ENCODE measurements at places on chromosomes 3 and 15.

DNA sequence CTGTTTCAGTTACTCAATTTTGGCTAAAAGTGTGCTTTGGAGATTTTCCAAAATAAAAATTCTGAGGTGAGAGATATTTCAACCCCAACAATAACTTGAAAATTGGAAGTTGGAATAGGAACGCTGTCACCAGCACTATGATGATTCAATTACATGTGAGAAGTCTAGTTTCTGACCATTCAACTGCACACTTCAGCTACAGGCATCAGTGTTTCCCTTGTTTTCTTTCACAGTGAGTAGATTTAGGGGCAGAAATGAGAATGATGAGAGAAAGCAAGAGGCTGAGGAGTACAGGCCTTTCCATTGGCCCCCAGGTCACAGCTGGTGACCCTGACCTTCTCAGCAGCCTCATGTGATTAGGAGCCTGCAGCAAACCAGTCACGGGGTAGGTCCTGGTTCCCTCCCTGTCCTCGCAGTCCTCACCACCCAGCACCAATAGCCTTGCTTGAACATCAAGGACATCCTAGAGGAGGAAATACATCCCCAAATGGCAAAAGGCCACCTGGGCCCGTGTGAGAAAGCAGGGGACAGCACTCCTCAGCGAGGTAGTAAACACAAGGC is 10.0 kb upstream of the FILIP1L start:
- DNase-seq = no peak

DNA sequence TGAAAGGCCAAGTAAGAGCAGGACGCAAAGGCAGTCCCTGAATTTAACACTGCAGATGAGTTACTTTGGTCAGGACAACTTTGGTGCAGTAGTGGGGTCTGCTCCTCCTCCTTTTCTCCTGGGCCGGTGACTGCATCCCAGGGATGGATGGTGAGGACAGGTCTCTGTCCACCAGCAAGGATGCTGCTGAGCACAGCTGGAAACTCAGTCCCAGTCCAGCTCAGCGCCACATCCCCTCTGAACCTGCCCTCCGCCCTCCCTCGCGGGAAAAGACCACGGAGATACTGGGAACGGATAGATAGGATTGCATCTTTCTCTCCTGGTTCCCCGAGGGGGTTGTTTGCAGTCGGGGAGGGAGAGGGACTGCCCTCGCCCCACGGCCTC is 13.8 kb downstream of the GRAMD2A start:
- DNase-seq = no peak

DNA sequence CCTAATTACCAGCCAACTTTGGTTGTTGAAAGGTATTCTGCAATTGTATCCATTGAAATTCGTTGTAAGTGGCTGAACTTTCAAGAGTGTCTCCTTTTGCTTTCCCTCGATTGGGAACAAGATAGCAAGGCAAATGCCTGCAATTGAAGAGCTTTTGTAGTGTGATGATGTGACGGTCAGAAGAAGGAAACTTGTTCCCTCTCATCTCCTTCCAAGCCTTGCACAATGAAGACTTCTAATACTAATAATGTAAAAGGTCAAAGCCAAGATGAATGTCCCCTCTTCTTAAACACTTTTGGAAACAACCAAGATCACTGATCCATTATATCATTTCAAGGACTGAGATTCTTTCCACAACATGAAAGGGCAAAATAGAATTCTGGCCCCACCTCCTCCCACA is 101.9 kb upstream of the LMCD1 start:
- no peak for DNase-seq

DNA sequence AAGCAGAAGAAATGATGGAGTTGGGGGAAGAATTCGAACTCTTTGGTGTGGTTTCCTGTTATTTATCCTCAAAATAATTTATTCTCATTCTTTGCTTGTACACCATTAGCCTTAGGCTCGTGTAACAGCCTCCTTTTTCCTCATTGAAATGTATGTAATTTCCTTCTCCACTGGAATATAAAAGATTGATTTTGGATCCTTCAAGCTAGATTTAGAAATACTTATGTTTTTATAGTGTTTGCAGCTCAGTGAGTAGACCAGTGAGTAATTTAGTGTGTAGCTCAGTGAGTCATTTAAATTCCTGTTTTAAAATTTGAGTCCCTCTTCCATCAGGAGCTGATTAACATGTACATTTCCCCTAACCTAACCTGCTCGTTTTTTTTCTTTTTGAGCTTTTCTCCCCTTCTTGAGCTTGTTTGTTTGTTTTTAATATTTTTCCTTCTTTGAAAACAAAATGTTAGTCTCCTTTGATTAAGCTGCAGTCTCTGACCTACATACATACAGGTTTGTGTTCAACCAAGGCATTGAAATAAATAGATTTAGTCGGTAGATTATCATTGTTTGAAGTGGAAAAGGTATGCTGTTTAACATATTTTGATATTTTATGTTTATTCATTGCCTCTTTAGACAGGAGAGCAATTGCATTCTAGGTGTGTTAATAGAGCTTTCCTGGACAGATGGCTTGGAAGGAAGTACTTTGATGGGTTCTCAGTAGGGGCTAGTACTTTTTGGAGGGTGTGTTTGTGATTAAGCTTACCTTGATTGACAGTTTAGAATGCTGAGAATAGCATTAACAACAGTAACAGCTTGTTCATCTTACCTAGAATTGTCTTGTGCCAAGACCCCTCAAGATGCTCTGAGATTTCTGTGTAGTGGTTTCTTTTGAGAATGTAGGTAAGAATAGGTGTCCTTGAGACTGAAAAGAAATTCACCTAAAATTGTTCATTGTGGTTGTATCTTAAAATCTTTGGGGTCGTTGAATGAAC is 5.9 kb downstream of the USP3 start:
- peak; percentile 51 for DNase-seq

GRCh38 chr3:100719136-100719535 is 9.8 kb downstream of the TFG start:
- no peak for DNase-seq

GRCh38 chr3:37824954-37825328 is 36.7 kb upstream of the CTDSPL start:
- no peak for DNase-seq

- no peak for DNase-seq
These were observed 47.4 kb upstream of the SEC22A start for GRCh38 chr3:123154020-123154985.

- no peak for DNase-seq
These were observed 5.9 kb downstream of the DPH6 start for GRCh38 chr15:35540021-35540420.

Measured in NCI-H2081 (cell line).